ENCODE measurements at places on chromosomes 13 and 19.

DNA sequence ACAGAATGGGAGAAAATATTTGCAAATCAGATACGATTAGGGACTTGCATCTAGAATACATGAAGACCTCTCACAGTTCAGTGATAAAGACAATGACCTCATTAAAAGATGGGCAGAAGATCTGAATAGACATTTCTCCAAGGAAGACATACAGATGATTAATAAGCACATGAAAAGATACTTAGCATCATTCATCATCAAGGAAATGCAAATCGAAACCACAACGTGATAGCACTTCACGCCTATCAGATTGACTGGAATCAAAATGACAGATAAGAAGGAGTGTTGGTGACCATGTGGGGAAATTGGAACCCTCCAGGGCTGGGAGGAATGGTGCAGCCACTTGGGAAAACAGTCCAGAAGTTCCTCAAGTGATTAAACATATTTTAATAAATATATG, 25.8 kb downstream of the CFAP97D2 start:
- no peak for DNase-seq

GRCh38 chr13:105165449-105166125, 1369.9 kb downstream of the EFNB2 start:
- DNase-seq: peak; percentile 6

DNA sequence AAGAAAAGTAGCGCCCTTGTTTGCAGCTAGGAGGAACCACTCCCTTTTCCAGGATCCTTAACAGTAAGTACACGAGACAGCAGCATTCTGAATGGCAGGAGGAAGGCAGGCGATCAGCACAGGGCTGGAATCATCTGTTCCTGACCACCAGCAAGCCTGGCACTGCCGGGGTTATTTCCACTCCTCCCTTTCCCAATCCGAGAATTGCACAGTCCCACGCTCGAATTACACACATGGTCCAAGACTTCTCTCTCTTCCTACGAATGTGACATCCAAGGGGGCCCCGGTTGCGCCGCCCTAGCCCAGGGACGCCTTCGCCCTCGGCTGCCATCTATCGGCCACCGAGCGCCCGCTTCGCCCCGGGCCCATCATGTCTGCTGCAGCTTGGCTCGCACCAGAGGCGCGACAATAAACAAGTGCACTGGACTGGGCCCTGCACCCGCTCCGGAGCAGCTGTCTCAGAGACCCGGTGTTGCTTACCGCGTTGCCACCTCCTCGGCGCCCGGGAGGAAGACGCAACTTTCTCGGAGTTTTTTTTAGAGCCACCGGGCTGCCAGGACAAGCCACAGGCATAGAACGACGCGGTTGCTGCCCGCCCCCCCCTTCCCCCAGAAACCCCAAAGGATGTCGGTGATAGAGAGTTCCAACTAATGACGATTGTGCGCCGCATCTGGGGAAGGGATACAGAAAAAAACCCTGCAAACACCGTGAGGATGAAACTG, at the start of gene SLITRK5:
Gene SLITRK5, plus strand, starts transcription at position 341 of the 722 bp plus-strand sequence. CDS start 4,018 bp downstream, outside the sequence.
- DNase-seq: peak; percentile 63

DNA sequence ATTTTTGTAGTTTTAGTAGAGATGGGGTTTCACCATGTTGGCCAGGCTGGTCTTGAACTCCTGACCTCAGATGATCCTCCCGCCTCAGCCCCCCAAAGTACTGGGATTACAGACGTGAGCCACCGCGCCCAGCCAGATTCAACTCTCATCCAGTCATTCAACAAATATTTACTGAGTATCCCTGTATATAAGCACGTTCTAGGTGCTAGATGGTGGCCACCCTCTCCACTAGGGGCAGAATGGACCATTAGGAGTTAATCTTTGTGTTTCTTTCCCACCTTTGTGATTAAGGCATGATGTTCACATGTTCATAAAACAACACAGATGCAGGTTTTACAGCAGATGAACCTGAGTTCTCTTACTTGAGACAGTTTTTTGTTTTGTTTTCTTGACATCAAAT, 7.3 kb downstream of the SHKBP1 start:
- no peak for DNase-seq

- no peak for DNase-seq
These were observed 102.5 kb downstream of the FAM216B start for GRCh38 chr13:42883771-42884467.

DNA sequence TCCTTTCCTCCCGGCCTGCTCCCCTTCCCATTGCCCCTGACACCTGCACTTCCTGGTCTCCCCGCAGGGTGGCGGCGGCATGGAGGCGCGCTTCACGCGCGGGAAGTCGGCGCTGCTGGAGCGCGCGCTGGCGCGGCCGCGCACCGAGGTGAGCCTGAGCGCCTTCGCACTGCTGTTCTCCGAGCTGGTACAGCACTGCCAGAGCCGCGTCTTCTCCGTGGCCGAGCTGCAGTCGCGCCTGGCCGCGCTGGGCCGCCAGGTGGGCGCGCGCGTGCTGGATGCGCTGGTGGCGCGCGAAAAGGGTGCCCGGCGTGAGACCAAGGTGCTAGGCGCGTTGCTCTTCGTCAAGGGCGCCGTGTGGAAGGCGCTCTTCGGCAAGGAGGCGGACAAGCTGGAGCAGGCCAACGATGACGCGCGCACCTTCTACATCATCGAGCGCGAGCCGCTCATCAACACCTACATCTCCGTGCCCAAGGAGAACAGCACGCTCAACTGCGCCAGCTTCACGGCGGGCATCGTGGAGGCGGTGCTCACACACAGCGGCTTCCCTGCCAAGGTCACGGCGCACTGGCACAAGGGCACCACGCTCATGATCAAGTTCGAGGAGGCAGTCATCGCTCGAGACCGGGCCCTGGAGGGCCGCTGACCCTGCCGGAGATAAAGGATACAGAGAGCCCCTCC, 1.7 kb downstream of the TRAPPC5 start:
- DNase-seq: no peak

GRCh38 chr13:27954406-27954851, 14.7 kb downstream of the CDX2 start:
- DNase-seq: no peak

GRCh38 chr19:19776206-19777008, 43.5 kb upstream of the ZNF14 start:
- DNase-seq: peak; percentile 89

DNA sequence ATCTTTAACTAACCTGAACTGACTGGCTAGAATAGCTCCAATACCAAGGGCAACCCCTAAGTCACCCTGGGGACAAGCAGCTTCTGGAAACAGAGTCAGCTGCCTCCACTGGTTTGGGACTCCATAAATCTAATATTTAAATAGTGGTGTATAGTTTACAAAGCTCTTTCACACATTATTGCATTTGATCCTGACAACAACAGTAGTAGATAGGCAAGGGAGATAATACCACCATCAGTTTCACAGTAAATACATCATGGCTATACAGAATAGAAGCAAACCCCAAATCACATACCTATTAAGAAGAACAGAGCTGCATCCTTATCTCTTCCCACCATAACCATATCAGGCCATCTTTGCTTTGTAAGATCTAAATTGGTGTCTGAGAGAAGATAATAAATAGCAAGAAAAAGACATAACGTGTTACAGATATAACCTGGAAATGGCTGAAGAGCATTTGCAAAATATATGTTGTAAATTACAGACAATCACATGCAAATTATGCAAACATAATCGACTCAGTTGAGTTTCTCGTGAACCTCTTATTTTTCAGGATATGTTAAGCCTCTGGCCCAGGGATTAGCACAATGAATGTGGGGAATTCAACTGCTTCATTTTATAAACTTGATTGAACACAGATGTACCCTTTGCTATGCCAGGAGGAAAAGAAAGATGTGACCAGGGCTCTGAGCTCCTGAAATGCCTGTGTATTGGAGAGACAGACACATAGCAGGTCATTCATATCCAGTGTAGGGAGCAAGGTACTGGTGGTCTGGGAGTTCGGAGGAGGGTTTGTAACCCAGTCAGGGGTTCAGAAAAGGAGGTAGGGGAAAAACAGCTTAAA, 142.5 kb downstream of the SLC7A1 start:
- no peak for DNase-seq

- no peak for DNase-seq
These were observed 10.1 kb upstream of the SOX1 start for GRCh38 chr13:112056739-112057438.

DNA sequence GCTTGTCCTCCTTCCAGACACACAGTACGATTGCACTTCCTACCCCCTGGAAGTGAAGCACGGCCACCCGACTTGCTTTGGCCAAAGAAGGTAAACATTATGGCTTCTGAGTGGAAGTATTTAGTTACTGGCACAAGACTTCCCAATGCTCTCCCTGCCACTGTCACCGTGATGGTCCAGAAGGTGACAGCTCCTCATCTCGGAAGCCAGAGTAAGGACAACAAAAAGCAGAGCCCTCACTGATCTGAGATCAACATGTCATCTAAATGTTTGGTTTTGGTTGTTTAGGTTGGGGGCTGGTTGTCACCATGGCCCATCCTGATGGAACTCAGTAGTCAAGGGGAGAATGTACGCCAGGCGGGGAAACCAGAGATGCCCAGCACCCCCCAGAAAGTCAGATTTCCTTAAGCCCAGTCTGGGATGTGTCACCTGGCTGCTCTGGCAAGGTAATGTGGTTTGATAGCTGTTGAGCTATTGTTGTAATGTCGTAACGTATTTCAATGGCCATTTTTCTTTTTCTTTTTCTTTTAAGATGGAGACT, 170.1 kb upstream of the ZNF536 start:
- DNase-seq: no peak

DNA sequence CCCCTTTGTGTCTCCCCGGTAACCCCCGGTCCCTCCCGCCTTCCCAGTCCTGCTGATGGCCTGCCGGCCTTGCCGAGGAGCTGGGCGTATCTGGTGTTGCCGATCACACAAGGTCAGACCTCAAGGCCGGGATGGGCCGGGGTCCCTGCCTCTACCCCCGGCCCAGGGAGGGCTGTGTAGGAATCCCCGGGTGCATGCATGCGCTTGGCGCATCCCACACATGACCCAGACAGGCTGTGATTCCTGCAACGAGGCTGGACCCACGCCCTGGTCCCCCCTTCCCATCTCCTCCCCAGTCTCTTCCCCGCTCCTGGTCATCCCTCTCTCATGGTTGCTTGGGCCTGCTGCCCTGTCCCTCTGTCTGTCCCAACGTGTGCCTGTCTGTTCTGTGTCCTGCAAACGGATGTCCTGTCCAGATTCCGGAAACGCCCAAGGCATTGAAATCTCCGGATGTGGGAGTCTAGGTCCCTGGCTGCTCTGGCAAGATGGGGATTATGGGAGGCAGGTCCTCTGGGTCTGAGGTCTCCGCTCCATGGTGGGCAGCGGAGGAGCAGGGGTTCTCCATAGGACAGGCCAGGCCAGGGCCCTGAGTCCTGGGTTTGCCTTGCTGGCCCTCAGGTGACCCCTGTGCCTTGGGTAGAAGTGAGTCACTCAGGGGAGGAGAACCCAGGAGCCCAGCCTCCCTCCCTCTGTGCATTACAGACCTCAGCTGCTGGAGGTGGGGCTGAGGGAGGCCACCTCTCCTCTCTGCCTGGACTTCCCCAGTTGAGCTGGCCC, 1.6 kb downstream of the PKN1 start:
- peak; percentile 42 for DNase-seq

GRCh38 chr13:48072787-48073186, 22.1 kb downstream of the MED4 start:
- no peak for DNase-seq

- DNase-seq: no peak
These were observed 163.2 kb downstream of the TEX29 start for GRCh38 chr13:111483621-111483987.

- no peak for DNase-seq
These were observed 40.9 kb downstream of the MCF2L start for GRCh38 chr13:113009743-113010509.

DNA sequence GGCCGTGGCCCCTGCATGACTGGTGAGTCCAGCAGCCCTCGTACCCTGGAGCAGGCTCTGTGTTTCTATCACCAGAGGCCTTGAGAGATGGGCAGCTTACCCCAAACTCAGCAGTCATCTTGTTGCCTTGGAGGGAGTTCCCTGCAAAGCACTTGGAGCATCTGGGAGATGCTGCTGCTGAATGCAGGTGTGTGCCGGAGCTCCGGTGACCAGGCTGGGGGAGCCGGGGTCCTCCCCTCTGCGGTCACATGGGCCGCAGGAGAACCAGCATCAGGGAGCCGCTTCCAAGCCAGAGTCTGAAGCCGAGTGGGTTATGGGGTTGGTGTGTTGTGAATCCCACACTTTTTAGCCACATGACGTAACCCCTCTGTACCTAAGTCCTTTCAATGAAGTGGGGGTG, 82.8 kb downstream of the TEX29 start:
- DNase-seq: no peak

- peak; percentile 36 for DNase-seq
These were observed 34.8 kb upstream of the C1QTNF9 start for GRCh38 chr13:24274452-24275021.

DNA sequence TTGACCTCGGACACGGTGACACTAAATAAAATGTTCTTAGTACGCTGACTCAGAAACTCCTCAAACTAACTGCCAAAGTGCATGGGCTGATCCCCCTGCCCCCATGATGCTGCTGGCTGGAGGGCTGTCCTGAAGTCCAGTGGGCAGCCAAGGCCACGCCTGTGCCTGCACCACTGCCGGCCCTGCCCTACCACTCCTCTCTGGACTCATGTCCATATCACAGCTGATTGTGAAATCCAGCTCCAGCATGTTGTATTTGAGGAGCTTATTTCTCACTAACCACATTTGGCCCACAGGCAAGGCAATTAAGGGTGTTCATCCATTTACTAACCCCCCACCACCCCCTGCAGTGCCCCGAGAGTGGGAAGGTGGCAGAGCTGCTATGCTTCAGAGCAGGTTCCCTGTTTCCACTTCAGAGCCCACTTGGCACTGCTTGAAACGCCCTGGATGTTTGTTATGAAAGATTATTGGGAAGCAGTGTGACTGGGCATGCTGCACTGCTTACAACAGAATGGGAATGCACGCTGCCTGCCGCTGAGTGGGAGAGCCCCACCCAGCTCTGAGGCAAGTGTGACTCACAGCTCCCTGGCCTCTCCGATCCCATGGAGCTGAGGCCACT, 114.0 kb downstream of the UQCRFS1 start:
- DNase-seq: no peak

- no peak for DNase-seq
These were observed 248.8 kb downstream of the SLITRK5 start for GRCh38 chr13:87919956-87920355.

- no peak for DNase-seq
These were observed 1.7 kb upstream of the SLITRK5 start for GRCh38 chr13:87669379-87669978.

DNA sequence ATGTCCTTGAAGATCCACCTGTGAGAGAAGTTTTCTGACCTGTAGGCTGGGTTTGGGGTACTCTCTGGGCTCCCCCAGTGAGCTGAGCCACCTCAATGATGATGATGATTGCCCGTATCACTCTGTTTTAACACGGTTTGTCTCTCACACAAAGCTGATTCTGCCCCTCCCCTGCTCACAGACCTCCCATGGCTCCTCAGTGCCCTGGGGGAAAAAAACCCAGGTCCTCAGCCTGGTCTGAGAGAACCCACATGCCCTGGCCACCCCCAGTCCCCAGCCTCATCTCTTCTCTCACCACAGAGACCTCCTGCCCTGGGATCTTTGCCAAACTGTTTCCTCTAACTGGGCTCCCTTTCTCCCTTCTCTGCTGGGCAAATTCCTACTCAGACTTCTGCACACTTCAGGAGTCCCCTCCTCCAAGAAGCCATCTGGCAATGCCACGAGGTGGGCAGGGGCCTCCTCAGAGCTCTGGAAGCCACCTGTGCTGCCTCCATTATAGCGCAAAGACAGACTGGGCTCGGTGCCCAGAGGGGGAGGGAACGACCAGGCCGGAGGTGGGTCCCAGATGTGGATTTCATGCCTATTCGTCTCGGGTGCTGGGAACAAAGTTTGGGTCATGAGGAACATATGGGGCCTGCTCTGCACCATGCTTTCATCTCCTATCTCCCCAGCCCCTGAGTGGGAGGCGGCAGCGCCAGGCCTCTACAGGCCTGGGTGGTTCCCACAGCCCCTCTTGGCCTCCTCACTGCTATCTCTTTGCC, 8.5 kb upstream of the CA11 start:
- no peak for DNase-seq

- DNase-seq: no peak
These were observed 9.0 kb downstream of the SH3GL1 start for GRCh38 chr19:4391306-4391693.
